ENCODE measurements at places on chromosomes 2 and 18. TPM values are rescaled to one million over a fixed set of nuclear protein-coding genes. Genes with fewer than 3 reads are reported as not detected.
A peak's percentile ranks its signal among the peaks of the same experiment; 100 is the strongest.

GRCh38 chr18:42525905-42526304, 570.9 kb downstream of the PIK3C3 start:
- no peak for DNase-seq

- DNase-seq: no peak
These were observed 6.3 kb downstream of the STARD7 start for GRCh38 chr2:96202152-96202854.

GRCh38 chr2:197883354-197884032, 79.1 kb downstream of the PLCL1 start:
- DNase-seq: no peak

Gene ALPG
- total RNA-seq: not detected

DNA sequence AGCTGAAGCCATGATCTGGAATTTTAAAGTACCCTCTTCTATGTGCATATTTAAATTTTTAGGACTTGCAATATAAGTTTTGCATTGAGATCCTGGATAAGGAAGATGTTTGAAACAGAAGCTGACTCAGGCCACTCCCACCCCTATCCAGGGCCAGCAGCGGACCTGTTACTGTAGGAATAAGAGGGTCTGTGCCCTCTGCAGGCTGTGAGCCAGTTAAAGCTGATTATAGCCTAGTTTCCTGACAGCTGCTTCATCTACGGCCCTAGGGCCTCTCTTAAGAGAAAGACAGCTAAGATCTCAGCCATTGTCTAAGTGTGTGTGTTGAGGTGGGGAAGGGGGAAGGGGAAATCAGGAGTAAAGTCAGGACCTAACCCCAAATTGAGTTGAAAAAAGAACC, 234.0 kb downstream of the HAUS1 start:
- DNase-seq: no peak

GRCh38 chr2:200306931-200307723, 634 bp downstream of the SPATS2L start:
- DNase-seq: peak; percentile 73

DNA sequence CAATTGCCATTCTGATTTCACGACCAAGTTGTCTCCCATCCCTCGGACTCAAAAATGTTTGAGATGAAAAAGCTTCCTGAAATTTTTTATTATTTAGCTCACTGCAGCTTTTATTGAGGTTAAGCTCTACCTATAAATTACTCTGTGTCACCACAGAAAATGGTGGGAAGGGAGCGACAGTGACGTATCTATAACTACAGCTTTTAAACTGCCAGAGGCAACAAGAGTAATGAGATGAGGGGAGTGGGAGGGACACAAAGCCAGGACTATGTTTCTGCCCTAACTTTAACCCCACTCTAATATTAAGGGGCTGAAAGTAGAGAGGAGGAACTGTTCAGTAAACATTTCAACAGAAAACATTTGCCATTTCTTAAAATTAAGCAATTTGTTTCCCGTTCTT, 37.4 kb downstream of the SMAD2 start:
- no peak for DNase-seq
